ENCODE measurements at places on chromosomes 4 and X.

GRCh38 chr4:151407466-151408379 is 1.3 kb upstream of the FHIP1A start:
- DNase-seq, result no peak

GRCh38 chr4:165921546-165921945 is 48.5 kb downstream of the TLL1 start:
- no peak for DNase-seq

GRCh38 chr4:126860308-126860707 is 772.4 kb upstream of the INTU start:
- DNase-seq, result no peak

DNA sequence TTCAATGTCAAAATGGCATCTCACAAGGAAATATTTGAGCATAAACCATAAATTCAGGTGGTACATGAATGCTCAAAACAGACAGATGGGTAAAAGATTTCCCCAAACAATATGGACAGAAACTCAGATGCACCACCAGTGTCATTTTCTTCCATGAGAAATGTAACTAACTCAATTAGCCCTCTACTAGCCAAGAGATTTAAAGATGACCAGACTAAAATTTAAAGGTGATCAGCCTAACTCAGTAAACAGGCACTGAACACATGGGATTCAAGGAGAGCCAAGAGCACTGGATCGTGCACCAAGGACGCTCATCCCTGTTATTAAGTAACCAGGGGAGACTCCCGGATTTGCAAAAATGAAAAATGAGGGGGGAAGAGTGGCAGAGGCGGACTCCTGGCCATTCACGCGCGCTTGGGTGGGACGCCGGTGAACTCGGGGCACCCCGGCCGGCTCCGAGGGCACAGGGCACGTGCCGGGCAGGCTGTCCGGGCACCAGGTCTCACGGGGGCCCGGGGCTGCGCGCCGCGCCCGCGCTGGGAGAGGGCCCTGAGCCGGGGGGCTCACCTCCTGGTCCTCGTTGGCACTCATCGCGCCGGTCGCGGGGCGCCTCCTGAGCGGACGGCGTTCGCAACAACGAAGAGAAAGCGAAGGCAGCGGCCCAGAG is 490 bp downstream of the RWDD4 start:
- DNase-seq, result no peak

- DNase-seq, result no peak
Measured at GRCh38 chrX:72540318-72540717, 32.3 kb downstream of the HDAC8 start.

DNA sequence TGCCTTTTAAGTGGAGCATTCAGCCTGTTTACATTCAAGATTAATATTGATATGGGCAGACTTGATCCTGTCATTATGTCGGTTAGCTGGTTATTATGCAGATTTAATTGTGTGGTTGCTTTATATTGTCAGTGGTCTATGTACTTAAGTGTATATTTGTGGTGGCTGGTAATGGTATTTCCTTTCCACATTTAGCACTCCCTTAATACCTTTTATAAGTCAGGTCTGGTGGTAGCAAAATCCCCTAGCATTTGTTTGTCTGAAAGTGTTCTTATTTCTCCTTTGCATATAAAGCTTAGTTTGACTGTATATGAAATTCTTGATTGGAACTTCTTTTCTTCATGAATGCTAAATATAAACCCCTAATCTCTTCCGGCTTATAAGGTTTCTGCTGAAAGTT is 403.7 kb upstream of the EPHA5 start:
- DNase-seq, result no peak

DNA sequence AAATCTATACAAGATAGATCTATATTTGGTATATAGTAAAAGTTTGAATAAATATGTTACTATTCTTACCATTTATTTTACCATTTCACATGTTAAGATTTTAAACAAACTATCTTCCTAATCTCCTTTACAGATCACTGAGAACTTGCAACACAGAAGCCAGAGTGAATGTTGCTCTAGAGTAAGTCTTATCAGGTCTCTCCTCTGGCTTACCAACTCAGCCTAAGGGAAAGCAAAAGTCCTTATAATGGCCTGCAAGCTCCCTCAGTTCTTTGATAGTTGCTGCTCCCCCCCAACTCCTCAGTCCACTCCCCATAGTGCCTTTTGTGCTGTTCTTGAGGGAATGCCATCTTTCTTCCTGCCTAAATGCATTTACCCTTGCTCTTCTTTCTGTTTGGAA is 25.7 kb upstream of the SLC7A11 start:
- no peak for DNase-seq

- DNase-seq, result no peak
Measured at GRCh38 chrX:68697465-68698125, 50.1 kb downstream of the STARD8 start.

DNA sequence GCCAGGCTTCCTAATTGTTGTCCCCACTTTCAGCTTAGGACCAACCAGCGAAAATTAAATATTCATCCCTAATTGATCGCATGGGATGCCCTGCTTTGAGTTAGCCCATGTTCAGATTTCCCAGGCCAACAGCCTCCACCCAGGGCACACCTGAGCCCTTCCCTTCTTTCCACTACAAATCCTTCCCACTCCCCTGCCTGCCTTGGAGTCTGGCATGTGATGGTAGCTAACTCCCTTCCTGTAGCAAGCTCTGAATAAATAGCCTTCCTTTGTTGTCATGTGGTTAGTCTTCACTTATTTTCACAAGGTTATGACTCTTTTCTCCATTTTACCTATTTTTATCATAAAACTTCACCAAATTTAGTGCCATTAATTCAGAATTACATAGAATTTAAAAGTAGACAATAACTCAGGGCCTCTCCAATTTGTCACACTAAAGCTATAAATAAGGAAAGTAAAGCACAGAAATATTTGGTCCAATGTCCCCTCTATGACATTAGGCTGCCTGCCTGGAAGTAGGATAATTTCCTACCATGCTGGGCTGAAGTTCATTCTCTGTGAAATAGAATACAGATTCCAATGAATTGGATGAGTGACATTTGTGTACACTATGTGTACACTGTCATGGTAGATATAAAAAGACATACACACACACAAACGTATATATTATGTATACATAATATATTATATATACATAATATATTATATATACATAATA is 166.4 kb upstream of the CPEB2 start:
- DNase-seq, result no peak

DNA sequence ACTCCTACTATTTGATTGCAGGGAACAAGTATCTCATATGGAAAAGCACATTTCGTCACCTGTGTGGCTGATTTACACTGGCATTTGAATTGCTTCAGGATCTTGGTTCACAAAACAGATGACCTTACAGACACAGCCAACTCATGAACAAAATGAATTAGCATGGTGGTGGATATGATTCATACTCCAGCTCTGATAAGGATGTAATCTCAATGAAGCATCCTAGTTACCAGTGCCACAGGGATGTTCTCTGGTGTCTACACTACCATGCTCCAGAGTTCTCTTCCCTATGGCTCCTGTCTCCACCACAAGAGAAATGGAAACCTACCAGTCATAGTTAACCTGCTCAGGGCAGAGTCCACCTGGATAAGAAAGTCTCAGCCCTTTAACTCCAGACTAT is 40.7 kb downstream of the TEC start:
- DNase-seq, result no peak

DNA sequence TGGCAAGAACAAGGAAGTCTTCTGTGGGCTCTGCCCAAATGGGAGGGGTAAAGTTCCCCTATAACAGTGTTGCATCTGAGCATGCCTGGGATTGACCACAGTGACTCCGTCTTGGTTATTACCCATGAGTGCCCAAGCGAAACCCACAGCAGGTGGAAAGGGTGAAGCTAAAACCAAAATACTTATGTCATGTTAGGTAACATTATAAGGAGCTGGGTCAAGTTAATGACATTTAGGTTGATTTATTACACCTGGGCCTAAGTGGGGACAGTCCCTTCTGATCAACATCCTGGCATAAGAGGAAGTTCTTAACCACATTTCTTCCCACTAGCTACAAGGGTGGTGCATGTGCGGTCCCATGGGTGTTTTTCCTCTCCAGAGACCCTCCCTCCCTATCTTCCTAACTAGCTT is 1.3 kb upstream of the ZNF732 start:
- DNase-seq, result no peak

DNA sequence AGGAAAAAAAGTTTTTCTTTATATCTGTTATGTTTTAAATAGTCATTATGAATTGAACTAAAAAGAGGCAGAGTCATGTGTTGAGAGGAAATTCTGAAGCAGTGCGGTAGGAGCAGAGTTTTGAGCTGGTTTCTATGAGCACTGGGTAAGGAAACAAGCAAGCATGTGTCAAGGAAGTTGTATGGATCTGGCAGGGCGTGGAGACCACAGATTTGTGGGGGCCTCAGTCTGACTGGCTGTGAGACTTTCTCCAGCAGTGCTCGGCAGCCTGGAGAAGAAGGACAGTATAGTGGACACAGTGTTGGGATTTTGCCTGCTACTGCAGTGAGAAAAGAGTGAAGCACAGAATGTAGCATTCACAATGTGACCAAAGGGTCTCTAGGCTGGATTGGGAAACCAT is 399.1 kb downstream of the INPP4B start:
- no peak for DNase-seq

GRCh38 chr4:3766036-3766784 is at the start of gene ADRA2C:
Gene ADRA2C, plus strand, starts transcription at chr4:3766385. Its CDS starts 222 bp downstream, at chr4:3766607.
- no peak for DNase-seq

DNA sequence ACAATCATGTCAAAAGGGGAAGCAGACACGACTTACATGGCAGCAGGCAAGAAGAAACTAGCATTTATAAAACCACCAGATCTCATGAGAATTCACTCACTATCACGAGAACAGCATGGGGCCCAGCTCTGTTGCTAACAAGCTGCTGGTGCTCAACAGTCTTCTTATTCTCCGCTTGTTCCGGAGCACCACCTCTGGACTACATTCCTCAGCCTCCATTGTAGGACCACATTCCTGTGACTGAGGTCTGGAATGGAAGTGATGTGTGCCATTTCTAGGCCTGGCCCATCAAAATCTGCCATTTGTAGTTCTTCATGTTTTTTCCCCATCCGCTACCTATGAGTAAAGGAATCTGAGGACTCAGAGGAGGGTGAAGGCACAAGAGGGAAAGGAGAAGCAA is 111.5 kb upstream of the PTCHD1 start:
- no peak for DNase-seq

Measured in stimulated activated CD4-positive, alpha-beta T cell treated with anti-CD3 and anti-CD28 coated beads, Interleukin-1b, Interleukin-23, amount 100 ng/mL, for 1 hour (primary cell).